ENCODE measurements at places on chromosomes 6 and 20. TPM values are rescaled to one million over a fixed set of nuclear protein-coding genes. Genes with fewer than 3 reads are reported as not detected.

GRCh38 chr6:161924516-161925116 is 650.8 kb upstream of the AGPAT4 start:
- no peak for DNase-seq

DNA sequence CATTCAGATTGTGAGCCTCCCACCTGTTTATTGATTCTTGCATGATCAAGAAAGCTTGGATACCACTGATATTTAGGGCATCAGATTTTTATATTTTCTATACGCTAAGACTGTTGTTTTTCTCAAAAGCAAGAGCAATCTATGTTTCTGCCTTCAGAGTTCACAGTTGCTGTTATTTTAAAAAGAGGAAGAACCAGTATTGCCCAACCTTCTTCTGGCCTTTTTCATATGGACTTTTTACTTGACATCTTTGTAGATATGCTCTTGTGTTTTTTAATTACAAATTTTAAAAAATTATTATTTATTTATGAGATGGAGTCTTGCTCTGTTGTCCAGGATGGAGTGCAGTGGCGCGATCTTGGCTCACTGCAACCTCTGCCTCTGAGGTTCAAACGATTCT is 28.9 kb downstream of the SLC17A5 start:
- DNase-seq: no peak

- DNase-seq: no peak
Observed at GRCh38 chr6:128500749-128501600, 19.4 kb downstream of the PTPRK start.

GRCh38 chr6:12327391-12327790 is 37.2 kb downstream of the EDN1 start:
- DNase-seq: no peak

GRCh38 chr6:42251911-42252637 is 34.4 kb upstream of the MRPS10 start:
- peak; percentile 83 for DNase-seq

- peak; percentile 56 for DNase-seq
Observed at GRCh38 chr6:136403110-136403980, 113.7 kb upstream of the BCLAF1 start.

Gene ECHDC1
- 109 TPM for total RNA-seq

DNA sequence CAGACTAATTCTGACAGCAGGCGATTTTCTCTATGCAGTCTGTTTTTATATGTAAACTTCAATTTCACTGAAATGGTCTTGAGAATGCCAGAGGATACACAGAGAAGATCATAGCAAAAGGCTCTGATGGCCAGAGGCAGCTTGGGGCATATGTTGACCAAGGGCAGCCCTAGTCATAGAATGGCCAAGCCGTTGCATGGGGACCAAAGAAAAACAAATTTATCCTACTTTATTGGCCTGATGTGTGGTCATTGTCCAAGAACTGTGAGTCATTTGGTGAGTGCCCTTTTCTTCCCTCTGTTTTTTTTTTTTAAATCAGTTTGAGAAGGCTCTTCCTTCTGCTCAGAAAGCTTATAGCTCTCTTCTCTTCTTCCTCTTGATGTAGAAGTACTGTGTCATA is 5.8 kb downstream of the HDGFL1 start:
- no peak for DNase-seq

Gene LHFPL5
- not detected for total RNA-seq

Gene C6orf132
- 2.4 TPM for total RNA-seq

DNA sequence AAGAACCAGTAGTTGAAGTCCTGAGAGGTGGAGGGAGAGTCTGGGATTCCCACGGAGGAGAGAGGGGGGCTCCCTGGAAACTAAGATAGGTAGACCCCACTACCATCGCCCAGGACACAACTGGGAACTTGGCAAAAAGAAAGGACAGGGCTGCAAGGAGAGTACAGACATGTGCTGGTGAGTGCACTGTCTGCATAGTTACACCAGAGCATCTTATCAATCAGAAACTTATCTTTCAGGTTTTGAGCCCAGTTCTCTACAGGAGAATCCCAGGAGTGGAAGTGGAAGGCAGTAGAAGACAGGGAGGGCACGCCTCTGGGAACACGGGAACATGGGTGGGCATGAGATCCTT is 12.2 kb downstream of the NFKBIL1 start:
- no peak for DNase-seq

DNA sequence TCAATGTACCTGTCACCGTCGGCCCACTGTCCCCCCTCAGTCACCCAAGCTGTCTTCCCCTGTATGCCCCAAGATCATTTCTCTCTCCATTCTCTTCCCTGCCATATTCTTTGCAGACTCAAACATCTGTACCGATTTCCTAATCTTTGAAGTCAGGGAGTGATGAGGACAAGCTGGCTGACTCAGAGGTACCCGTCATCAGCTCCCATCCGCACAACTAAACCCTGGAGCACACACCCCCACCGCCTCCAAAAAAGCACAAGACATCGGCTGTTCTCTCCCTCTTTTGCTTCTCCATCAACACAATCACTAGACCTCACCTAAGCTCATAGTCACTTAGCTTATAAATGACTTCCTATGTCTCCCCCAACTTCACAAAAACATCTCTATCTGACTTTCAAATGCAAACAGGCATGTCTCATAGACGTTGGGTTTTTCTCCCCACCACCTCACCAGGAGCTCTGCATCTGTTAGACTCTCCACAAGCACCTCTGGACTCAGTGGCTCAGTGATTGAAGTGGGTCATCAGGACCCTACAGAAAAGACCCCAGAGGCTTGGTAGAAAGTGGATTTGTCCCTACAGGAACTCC is 11.5 kb upstream of the NFATC2 start:
- no peak for DNase-seq

DNA sequence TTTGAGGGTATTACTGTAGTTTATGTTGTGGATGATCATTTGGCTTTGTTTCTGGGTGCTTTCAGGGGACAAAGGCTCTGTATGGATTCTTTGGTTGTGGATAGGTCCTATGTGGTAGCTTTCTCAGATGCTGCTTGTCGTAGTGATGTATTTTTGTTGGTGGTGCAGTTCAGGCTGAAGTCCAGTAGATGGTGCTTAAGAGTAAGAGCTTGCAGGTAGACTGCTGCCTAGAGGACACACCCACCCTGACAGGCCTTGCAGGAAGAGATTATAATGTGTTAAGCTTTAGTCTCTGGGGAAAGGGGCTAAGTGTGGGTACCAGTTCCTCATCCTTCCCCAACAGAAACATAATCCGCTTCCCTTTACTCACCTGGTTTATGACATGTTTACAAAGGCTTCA is 62.6 kb upstream of the ADGRB3 start:
- DNase-seq: no peak

DNA sequence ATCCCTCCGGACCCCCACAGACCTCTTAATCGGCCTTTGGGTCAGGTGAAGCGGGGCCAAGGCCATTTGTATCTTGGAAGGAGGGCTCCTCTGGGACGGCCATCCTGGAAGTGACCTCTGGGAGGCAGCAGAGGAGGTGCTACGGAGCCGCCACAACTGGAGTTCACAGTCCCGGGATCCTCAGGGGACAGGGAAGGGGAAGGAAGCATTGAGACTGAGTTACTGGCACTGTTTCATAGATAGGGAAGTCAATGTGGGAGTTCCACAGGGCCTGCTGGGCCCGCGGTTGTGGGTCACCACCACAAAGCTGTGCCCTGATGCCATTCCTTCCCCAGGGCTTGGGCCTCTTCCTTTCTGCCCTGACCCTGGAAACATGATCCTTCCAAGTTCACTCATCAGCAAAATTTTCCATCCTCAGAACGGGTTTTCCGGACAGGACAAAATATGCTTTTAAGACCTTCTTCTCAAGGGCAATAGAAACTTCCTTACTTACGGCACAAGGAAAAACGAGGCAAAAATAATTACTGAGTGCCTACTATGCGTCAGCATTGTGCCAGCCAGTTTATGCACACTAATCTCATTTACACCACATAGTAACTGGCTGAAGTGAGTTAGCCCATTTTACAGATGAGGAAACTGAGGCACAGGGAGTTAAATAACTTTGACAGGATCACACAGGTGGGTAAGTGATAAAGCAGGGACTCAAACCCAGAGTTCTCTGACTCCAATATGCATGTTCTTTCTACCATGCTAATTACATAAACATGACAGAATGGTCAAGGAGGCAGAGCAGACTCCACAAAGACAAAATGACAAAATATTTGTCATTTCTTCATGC is 143.8 kb downstream of the UNC5CL start:
- DNase-seq: peak; percentile 43

GRCh38 chr6:6712449-6713403 is 124.2 kb downstream of the LY86 start:
- no peak for DNase-seq

GRCh38 chr6:39302669-39303424 is 11.4 kb downstream of the KCNK17 start:
- DNase-seq: peak; percentile 34

Data from uterus (tissue), 4 donors.